ENCODE measurements at places on chromosomes 1 and 21.

GRCh38 chr1:44780583-44781121 is 5.3 kb downstream of the RPS8 start:
- DNase-seq: no peak

DNA sequence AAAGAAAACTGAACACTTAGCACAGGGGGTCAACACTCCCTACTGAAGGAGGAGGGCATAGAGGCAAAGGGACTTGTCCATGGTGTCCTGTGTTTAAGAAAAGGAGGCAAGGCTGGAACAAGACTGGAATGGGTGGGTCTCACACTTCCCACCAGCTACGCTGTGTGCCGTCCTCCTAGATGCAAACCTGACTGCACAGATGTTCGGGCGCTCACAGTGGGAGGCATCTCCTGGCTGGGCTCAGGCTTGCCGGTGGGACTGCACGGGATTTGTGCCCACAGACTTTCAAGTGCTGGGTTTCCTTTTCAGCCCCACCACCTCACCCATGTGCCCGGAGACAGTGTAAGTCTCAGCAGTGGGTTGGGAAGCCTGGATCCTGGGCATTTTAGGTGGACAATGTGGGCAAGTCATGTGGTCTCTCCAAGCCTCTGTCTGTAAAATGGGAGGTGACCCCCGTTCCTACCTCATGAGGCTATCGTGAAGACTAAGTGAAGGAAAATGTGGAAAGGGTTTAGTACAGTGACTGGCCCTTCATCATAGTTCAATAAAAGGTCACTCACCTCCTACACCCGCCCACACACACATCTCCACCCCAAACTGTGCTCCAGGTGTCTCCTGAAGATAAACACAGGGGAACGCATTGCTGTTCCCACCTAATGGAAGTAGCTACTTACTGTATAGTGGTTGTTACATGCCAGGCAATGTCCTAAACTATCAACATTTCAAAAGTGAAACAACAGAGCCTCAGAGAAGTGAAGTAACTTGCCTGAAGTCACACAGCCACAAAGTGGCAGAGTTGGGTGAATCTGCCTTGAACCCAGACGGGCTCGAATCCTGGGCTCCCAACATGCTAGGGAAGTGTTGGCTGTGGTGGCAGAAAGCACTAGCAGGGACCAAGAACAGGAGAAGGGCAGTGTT is 36.0 kb downstream of the ATP1A1 start:
- no peak for DNase-seq

GRCh38 chr1:209755256-209755655 is 597 bp upstream of the TRAF3IP3 start:
- DNase-seq: no peak

DNA sequence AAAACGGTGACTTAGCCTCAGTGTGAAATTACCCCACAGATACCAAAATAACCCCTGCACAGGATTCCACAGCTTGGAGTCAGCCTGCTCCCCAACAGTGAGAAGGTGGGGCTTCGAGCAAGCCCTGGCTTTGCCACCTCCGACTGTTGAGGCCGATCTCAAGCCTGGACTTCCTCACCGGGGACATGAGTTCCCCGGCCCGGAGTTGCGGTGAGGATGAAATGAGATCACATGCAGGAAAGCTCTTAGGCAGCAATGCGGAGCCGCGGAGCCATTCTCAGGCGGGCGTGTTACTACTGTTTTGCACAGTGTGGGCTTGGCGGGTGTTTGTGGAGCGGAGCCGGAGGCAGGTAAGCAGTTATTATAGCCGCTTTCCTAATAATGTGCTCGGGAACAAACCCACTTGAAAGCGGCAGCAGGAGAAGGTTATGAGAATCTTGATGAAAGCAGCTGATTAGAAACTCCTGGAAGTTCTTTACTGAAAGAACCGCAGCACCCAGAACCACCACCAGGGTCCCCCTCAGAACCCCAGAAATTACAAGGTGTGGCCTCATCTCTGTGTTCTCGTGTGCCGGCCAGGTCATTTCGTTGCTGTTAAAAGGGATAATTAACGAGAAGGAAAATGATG is 3.9 kb upstream of the CLSTN1 start:
- DNase-seq: no peak

DNA sequence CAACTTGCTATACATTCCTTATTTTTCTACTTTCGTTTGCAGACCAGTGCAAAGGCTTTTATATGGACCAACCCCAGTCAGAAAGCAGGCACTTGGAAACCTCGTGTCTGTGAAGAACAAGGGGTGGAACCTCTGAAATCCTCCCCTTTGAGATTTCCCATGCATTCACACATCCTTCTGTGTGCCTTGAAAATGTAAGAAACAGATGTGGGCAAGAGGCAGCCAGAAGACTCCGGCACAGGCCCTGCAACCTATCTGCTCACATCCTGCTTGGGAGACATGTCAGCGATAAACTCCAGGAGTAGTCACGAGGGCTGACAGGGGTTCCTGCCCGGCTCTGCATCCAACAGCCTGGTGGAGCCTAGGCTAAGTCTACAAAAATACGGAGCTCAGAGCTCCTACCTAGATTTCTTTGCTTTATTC is 42.5 kb downstream of the ETS2 start:
- DNase-seq: no peak

- DNase-seq: no peak
Observed at GRCh38 chr1:19319196-19319595, 7.1 kb downstream of the SLC66A1 start.

GRCh38 chr1:2946999-2947690 is 74.1 kb upstream of the ACTRT2 start:
- no peak for DNase-seq

GRCh38 chr1:46010611-46011010 is 121.8 kb downstream of the PIK3R3 start:
- DNase-seq: no peak

- no peak for DNase-seq
Observed at GRCh38 chr21:40684726-40685125, 162.2 kb downstream of the DSCAM start.

- no peak for DNase-seq
Observed at GRCh38 chr1:27592232-27592930, 11.6 kb downstream of the AHDC1 start.

GRCh38 chr1:8381618-8382017 is 63.7 kb downstream of the SLC45A1 start:
- no peak for DNase-seq

GRCh38 chr1:203649999-203650836 is 23.6 kb downstream of the ATP2B4 start:
- peak; percentile 70 for DNase-seq

DNA sequence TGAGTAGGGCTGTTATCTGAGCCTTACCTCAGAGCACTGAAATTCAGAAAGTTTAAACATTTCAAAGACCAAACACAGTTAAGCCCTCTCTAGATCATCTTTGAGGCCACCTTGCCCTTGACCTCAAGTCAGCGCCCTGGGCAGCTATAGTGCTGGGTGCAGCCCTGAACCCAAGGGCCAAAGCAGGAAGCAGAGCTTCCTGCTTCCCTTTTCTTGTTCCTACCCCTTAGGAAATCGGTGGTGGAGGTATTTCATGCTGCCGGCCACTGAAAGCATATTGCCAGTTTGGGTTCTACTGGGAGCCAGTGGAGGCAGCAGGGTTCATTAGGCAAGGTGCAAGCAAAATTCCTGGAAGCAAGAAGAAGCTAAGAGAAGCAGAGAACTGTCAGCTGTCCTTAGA is 26.1 kb downstream of the CD244 start:
- DNase-seq: no peak

- DNase-seq: no peak
Observed at GRCh38 chr1:101158424-101158823, 78.4 kb upstream of the S1PR1 start.

DNA sequence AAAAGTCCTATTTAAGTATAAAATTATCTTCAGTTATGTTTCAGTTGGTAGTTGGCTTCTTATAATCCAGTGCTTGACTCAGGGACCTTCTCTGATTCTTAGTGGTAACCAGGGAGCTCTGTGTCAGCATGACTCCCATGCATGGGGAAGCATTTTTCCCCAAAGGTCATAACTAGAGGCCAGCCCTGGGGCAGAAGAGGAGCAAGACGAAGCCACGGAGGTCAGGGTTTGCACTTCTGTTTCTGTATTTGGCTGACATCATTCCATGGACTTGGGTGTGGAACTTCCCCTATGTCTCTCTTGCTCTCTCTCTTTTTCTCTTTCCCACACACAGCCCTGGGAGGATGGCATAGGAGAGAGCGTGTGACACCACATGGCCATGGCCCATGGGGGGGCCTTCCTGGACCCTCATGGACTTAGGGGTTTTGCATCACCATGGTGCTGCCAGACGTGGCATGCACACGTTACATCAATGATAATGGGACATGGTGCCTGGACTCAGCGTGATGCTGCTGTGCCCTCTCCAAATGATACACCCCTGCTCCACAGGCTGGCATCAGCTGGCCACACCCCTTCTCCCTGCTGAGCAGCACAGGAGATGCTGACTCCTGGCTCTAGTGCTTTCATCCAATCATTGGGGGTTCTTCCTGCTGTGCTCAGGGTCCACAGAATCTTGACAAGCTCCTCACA is 260.5 kb downstream of the KCNJ6 start:
- DNase-seq: no peak

GRCh38 chr21:46122237-46122671 is 24.3 kb downstream of the COL6A2 start:
- no peak for DNase-seq

DNA sequence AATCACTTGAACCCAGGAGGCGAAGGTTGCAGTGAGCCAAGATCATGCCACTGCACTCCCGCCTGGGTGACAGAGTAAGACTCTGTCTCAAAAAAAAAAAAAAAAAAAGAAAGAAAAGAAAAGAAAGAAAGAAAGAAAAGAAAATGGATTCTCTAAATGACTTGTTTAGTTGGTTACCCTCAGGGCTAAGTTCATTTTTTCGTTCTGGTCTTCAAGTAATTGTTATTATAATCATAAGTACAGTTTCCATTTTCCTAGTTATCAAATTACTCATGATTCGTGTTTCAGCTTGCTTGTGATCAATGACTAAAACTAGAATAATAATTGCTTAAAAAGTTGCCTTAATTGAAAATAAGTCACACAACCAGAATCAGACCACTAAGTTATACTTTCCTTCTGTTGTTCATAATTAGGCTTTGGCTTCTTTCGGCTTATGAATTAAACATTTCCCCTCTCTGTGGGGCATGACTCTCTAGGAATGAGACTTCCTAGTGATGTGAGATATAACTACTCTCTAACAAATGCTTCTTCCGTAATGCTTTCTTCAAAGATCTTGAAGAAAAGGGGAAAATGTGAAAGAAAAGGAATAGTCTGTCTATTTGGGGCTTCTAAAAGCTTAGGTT is 9.6 kb upstream of the RLF start:
- no peak for DNase-seq

DNA sequence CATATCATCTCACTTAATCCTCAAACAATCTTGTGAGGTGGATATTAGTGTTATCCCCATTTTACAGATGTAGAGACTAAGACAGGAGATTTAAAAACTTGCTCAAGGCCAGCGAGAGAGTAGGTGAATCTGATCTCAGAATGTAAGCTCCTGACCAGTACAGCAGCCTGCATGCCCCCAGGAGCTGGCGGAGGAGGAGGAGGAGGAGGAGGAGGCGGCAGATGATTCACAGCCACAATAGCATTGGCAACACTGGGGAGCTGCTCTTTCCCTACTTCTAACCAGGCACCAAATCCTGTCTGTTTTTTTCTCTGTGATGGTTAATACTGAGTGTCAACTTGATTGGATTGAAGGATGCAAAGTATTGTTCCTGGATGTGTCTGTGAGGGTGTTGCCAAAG is 243.2 kb downstream of the ATG4C start:
- no peak for DNase-seq
